Stromal cell of bone marrow (primary cell): ENCODE measurements at places on chromosomes 5 and 9.

DNA sequence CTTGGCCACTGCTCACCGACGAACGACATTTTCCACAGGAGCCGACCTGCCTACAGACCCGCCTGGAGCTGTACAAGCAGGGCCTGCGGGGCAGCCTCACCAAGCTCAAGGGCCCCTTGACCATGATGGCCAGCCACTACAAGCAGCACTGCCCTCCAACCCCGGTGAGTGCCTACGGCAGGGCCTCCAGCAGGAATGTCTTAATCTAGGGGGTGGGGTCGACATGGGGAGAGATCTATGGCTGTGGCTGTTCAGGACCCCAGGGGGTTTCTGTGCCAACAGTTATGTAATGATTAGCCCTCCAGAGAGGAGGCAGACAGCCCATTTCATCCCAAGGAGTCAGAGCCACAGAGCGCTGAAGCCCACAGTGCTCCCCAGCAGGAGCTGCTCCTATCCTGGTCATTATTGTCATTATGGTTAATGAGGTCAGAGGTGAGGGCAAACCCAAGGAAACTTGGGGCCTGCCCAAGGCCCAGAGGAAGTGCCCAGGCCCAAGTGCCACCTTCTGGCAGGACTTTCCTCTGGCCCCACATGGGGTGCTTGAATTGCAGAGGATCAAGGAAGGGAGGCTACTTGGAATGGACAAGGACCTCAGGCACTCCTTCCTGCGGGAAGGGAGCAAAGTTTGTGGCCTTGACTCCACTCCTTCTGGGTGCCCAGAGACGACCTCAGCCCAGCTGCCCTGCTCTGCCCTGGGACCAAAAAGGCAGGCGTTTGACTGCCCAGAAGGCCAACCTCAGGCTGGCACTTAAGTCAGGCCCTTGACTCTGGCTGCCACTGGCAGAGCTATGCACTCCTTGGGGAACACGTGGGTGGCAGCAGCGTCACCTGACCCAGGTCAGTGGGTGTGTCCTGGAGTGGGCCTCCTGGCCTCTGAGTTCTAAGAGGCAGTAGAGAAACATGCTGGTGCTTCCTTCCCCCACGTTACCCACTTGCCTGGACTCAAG lies 1.5 kb downstream of the CSF2 start:
- no peak for DNase-seq

- no peak for DNase-seq
Observed at GRCh38 chr5:142846406-142846805, 76.2 kb downstream of the ARHGAP26 start.

DNA sequence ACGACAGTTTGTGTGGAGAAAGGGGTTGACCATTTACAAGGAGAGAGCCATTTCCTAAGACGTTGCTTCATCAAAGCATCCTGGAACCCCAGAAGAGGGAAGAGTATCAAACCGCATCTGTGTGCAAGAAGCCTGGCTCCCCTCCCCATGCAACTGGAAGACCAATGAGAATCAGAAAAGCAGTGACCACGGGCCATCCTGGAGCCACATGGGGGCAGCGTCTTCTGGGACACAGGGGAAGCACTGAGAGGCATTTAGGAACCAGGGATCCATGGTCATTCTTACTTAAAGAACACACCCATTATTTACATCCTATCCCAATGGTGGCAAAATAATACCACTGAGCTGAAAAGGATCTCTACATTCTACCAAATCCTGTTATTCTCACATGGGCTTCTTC lies 29.3 kb downstream of the SEMA5A start:
- DNase-seq = no peak

GRCh38 chr5:16520841-16521240 lies 55.2 kb upstream of the ZNF622 start:
- no peak for DNase-seq

DNA sequence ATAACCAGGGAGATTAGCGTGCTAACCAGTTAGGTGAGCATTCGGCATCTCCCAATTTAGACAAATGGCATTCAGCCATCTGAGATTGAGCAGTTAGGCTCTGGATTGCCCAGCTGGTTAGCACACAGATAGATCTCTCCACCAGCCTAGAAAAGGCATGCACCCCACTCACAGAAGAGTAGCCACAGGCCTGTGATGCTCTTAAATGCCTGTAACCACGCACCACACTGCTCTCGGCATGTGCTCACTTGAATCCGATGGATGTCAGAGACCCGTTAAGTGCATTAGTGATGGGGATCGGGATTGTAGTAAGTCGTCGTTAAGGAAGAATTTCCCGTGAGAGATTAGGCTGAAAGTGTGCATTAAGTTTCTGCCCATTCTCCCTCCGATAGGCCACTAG lies 23.0 kb downstream of the MARCHF6 start:
- DNase-seq = no peak

- no peak for DNase-seq
Observed at GRCh38 chr5:76473661-76474060, 70.6 kb downstream of the IQGAP2 start.

GRCh38 chr5:115398719-115399118 lies 102.3 kb upstream of the CCDC112 start:
- DNase-seq = peak; percentile 82

DNA sequence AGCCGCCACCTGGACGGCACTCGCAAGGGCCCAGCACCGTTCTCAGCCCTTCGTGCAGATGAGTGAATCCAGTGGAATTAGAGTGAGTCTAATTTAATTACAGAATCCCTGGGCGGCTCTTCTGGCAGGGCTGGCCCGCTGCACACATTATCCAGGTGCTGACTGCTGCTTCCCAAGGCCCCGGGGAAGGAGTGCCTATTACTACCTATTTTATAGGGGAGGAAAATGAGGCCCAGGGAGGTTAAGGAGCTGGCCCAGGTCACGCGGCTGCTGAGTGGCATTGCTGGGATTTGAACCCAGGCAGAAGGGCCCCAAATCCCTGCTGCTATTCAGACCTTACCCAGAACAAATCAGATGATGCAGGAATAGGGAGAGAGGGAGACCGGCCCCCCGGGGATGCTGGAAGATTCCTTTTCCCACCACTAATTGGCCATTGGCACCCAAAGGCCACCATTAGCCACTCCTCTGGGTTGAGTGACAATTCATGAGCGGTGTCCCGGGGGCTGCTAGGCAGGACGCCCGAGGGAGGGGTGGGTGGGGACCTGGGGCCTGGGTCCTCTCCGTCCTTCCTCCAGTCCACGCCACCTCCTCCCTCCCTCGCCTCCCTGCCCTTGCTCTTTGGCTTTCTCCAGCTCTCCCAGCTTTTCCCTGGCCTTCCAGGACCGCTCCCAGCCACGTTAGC lies 10.3 kb upstream of the QRFP start:
- no peak for DNase-seq

- no peak for DNase-seq
Observed at GRCh38 chr9:114372921-114373448, 14.8 kb downstream of the AKNA start.

DNA sequence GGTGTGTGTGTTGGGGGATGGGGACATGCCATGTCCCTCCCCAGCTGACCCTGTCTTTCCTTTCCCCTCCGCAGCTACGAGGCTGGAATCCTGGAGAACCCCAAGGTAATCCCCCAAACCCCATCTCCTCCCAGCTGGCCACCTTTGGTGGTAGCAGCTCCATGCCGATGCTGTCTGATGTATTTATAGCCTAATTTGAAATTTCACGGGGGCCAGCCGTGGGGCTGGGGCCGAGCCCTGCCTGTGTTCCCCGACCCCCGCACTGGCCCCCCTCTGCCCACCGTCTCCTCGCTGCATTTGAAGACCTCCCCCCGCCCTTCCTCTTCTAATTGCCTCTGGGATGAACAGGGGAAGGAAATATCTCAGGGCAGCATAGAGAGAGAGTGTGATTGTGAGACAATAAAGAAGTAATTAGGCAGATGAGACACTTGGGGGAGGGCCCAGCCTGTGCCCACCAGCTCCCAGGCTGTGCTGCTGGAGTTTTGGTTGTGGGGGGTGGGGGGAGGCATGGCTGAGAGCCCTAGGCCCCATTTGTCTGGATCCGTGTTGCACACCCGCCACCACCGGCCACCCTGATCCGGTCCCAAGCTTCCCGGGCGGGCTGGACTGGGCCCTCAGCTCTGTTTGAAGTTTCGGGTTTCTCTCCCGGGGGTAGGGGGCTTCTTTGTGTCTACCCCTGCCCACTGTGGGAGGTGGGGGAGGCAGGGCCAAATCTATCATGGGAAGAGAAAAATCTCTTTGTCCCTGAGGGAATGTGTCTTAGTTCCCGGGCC lies 26.8 kb downstream of the ASS1 start:
- no peak for DNase-seq

- peak; percentile 21 for DNase-seq
Observed at GRCh38 chr5:157252711-157253465, 13.0 kb upstream of the CYFIP2 start.

DNA sequence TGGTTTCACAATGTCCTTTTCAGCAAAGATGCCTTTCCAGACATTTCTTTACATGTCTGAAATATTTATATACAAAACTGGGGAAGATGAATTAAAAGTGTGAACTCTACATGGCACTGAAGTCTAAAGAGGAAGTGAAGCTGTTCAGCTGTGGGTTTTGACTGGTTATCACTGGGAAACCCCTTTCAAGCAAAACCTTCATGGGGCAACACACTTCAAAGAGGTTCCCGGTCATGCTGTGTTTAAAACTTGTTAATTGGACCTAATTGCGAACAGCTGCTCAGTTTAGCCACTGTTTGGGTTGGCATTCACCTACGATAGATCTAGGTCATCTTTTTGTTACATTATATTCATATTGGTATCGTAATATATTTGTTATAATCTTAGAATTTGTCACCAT lies 20.0 kb upstream of the GDNF start:
- no peak for DNase-seq

DNA sequence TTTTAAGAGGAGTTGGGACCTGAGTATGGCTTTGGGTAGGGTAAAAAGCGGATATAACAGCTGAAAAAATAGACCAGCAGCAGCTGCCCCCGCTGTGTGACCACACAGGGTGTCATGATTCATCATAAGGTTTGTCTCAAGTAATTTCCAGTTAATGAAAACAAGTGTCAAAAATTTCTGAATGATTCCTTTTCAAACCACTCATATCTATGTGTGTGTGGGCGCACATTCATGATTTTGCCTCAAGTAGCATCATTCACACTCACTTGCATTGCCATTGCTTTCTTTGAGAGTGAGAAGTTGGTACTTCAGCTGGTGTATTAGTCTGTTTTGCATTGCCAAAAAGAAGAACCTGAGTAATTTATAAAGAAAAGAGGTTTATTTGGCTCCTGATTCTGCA lies 12.1 kb upstream of the TNFAIP8 start:
- DNase-seq = no peak

- peak; percentile 14 for DNase-seq
Observed at GRCh38 chr9:82604947-82605656, 457.8 kb downstream of the RASEF start.

GRCh38 chr9:13778631-13779030 lies 499.1 kb upstream of the MPDZ start:
- DNase-seq = no peak

- DNase-seq = no peak
Observed at GRCh38 chr9:83235526-83235925, 172.6 kb upstream of the RASEF start.

- DNase-seq = no peak
Observed at GRCh38 chr5:19790829-19791466, 197.1 kb downstream of the CDH18 start.

DNA sequence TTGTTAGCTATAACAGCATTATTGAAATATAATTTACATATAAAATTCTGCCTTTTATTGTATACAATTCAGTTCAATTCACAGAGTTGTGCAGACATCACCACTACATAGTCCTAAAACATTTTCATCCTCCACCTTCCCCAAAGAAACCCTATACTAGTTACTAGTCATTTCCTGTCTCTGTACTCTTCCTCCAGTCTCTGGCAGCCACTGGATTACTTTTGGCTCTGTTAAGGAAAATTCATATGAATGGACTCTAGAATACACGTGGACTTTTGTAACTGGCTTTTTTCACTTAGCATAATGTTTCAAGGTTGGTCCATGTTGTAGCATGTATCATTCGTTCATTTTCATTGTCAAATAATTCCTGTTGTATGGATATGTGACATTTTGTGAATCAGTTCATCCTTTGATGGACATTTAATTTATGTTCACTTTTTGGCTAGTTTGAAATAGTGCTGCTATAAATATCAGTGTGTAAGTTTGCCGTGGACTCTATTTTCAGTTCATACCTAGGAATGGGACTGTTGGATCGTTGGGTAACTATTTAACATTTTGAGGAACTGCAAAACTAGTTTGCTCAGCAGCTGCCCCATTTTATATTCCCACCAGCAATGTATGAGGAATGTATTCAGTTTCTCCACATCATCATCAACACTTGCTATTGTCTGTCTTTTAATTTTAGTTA lies 9.7 kb downstream of the ICE1 start:
- peak; percentile 64 for DNase-seq

GRCh38 chr9:133403766-133404453 lies 13.9 kb downstream of the REXO4 start:
- no peak for DNase-seq

DNA sequence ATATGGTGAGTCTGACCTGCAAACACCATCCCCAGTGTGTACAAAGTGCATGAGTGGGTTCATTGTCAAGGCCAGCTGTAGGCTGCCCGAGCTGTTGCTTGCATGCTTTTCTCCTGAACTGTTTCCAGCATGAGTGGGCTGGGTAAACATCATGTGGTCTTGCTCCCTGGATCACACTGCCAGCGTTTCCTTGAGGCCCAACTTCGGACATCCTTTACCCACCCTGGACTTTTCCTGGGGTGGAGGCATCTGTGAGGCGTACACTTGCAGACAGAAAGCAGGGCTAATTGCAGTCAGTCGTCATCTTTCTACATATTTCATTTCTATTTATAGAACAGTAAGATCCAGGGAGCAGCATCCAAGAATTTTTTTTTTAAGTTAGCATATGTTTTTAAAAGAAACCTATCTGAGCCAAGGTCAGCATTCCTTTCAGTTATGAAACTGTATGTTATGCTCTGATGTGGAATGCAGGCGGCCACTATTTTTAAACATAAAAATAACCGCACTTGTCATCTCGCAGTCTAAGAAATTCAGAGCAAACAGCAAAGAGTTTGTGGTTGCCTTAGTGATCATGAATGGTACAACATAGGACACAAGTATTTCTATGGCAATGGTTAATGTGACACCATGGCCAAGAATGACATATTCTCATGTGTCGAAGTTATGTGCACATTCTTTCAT lies 106.5 kb upstream of the DMRT1 start:
- DNase-seq = peak; percentile 93

DNA sequence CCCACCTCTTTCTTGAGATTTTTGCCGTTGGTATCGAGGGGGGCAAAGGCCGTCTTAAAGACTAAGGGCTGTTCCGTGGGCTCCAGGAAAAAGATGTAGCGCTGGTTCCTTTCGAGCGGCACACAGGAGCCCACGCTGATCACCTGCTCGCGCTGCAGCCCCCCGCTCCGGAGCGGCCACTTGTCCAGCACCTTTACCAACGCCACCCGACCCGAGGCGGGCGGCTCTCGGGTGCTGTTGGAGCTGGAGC lies 781 bp downstream of the NRG2 start:
- no peak for DNase-seq

DNA sequence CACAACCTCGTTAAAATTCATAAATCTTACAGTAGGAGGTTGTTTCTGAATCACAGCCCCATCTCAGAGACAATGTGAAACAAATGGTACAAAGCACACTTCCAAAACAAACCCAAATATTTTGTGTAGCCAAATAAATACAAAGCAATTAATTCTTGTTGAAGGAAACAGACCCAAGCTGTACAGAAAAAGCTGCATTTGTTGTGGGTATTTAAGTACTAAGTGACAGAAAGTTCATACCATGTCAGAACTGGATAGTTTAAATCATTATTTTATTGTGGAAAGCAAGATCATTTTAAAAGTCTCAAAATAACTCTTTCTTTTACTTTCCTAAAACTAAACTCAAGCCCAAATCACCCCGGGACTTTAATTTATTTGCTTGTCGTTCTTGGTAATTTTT lies 570.7 kb downstream of the ELAVL2 start:
- no peak for DNase-seq
